Cerebellar nuclear complex (tissue), 1 donor: ENCODE measurements at places on chromosomes 3 and 15.

- DNase-seq = no peak
Observed at GRCh38 chr3:190973771-190974170, 111.3 kb upstream of the GMNC start.

DNA sequence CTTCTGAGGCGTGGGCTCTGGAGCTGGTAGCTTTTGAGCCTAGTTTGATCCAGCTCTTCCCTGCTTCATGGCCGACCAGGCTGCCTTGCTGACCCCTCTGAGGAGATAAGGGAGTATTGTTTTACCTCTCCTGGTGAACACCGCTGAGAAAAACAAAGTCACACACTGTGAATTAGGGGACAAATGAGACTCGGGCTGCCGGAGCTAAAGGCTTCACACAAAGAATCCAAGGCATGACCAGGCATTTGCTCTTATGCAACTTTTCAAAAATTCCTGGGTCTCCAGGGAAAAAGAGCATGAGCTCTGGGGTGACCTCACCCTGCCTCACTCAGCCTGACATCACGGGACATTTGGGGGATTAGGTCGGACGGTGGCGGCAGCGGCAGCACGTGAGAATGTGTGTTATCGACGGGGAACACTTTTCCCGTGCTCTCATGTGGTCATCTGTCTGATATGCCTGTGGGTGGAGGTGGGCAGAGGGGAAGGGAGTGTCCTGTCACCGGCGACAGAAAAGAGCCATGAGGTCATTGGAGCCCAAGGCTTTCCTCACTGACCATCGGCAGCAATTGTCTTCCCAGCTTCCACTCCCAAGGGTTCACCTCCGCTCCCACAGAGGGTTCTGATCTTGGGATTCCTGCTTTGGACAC is 61.0 kb downstream of the TMEM44 start:
- no peak for DNase-seq

DNA sequence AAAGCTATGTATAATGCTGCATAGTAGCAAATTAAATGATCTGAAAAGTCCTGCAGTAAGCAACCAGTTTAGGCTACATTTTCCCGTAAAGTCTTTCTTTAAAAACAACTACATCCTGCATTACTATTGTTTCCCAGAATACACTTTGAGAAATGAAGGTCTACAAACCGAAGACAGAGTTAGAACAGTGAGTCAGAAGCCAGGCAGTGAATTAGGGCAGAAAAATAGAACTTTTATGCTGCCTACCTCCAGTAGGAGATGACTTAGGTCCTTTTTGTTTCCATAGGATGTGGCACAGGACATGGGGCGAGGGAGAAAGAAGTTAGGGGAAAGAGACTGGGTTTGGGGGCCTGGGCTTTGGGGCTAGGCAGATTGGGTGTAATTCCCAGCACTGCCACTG is 127.3 kb downstream of the PPM1L start:
- no peak for DNase-seq

- DNase-seq = no peak
Observed at GRCh38 chr3:144843099-144843498, 871.5 kb downstream of the DIPK2A start.

GRCh38 chr3:112734736-112735350 is 93.9 kb upstream of the CCDC80 start:
- DNase-seq = no peak

DNA sequence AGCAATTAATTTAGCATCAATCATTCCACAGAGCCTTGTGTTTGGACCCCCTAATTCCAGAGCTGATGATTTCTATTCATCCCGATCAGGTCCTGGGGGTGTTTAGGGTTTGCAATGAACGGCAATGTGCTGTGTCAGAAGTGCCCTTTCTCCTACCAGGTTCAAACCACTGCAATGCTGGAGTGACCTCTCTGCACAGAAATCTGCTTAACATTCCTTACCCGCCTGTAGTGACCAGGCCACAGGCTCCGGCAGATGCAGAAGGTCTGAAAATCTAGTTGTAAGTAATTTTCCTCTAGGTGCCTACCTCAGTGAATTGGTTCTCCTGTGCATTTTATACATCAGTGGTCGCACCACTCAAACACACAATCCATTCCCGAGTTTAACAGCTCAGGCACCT is 725.3 kb upstream of the CFAP20DC start:
- no peak for DNase-seq

DNA sequence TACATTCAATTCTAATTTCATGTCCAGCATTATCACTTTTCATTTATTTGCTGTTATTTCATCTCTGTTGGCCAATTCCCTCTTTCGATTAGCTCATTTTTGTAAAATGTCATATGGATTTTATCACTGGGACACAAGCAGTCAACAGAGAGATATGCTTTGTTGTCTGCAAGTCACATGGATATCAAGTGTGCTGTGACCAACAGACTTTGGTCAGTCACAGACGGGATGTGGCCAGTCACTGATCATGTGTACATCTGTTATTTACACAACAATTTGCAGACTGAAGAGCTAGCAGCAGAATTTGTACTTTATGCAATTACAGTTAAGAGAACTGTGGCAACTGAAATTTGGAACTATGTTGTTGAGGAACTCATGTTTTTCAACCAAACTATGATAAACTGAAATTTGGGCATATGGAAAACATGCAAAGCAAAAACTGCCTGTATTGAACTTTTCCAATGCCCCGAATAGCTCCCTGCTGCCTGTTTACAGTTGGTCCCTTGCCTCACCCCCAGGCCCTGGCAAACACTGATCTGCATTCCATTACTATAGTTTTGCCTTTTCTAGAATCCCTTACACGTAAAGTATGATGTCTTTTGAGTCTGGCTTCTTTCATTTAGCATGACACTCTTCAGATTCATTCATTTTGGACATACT is 104.4 kb downstream of the RPL22L1 start:
- no peak for DNase-seq

DNA sequence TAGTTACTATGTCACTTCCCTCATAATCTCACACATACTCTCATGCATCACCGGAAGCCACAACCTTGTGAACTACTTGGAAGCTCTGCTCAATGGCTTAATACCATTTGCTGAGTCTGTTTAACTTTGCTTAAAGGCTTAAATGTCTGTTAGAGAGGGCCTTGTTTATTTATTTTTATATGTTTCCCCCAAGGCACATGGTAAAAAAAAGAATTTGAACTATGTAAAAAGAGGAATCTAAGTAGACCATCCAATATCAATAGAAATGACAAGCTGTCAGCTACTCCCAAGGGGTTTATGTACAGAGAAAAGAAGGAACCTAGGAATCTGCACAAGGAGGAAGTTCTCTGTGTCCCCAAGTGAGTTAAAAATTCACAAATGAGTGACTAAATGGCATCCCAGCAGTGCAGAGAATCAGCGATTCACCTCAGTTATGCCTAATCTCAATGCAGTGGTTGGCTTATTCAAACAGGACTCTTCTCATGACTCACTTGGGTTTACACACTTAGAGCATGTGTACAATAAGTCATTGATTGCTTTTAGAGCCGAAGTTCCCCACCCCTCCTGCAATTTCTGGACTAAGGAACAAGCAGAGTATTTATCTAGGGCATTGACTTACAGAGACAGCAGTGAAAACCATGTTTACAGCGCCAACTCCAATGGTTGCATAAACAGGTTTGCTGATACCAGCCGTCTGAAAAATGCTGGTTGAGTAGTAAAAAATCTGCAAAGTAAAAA is 24.4 kb downstream of the SLC2A2 start:
- DNase-seq = no peak

GRCh38 chr15:77167406-77167805 is 96.5 kb upstream of the TSPAN3 start:
- no peak for DNase-seq

- no peak for DNase-seq
Observed at GRCh38 chr3:66253790-66254620, 33.2 kb downstream of the SLC25A26 start.

DNA sequence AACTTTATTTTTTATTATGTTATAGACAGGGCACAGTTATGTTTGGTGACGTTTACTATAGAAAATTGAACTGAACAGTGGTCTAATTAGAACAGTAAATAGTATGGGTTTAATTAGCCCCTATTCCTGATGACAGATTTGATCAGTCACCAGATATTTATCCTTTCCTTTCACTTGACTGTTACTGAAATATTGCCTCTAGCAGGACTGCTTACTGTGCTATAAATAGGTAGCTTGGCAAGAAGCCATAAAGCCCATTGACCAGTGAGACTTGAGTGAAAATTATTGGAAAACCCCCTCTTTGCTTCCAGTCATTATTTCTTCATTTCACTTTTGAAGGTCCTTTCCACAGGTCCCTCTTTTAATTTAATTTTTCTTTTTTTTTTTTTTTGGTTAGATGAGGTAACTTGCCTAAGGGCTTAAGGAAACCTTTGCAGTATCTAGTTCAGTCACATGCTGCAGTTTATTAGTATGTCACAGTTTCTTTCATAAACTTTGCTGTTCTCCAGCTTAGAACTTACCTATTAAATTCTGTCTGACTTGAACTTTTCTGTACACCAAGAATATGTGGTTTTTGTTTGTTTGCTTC is 115.6 kb downstream of the ADAMTSL3 start:
- DNase-seq = no peak

DNA sequence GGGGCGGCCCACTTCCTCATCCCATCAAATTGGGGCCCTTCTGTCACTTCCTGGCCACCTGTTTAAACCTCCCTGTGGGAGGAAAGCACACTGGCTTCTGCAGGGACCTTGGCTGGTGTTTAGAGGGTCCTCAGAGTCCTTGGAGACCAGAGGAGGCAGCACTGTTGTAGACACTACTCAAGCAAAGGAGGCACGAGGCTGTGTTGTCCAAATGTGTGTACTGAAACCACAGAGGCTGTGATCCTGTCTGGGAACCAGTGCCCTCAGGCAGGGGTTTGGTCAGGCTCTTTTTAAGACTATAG is 12.4 kb upstream of the SEC13 start:
- no peak for DNase-seq

GRCh38 chr3:37984596-37984995 is 6.0 kb upstream of the VILL start:
- no peak for DNase-seq

DNA sequence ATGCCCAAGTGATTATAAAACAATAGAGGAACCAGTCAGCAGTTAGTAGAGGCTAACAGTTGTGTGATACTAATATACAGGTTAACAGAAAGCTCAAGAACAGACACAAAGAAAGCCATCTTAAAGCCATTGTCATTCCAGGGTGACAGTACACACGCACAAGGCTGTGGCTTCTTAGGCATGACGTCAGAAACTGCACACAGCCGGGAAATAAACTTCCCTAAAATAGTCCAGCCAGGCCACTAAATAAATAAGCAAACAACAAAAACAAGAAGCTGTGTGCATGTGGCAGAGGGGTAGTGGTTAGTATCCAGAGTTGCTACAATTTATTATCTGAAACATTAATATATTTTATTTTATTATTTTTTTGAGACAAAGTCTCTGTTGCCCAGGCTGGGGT is 49.8 kb downstream of the PPCDC start:
- DNase-seq = no peak

DNA sequence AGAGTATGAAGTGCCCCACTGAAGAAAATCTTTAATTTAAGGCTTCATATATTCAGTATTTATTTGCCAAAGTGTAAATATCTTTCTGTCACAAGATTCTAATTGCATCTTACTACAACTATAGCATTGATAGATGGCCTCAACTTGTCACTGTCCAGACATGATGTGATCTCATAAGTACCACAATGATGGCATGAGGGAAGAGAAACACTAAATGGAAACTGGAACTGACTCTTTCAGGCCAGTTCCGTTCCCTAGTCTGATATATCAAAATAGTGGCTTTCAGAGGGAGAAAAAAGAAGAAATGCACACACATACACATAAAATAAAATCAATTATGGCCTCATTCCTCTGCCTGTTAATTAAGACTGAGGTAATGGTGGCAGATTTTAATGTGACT is 615.7 kb downstream of the TBL1XR1 start:
- no peak for DNase-seq

- no peak for DNase-seq
Observed at GRCh38 chr3:87446849-87447387, 170.5 kb upstream of the POU1F1 start.

DNA sequence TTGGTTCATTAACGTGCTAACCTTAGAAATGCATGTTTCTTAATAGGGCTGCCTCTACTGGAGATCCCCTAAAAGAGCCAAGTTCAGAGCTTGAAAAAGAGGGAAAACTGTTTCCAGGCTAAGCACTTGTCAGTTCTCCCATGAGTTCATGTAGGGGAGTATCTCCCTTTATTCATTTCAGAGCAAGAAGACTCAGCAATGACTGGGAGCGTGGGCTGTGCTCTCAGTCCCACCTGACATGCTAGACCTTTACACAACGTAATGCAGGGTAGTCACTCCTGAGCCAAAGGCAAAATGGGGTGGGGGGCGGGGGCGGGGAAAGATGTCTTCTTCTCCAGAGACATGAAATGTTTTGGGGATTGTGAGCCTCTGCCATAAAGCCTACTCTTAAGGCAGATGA is 420.1 kb upstream of the MCTP2 start:
- no peak for DNase-seq

DNA sequence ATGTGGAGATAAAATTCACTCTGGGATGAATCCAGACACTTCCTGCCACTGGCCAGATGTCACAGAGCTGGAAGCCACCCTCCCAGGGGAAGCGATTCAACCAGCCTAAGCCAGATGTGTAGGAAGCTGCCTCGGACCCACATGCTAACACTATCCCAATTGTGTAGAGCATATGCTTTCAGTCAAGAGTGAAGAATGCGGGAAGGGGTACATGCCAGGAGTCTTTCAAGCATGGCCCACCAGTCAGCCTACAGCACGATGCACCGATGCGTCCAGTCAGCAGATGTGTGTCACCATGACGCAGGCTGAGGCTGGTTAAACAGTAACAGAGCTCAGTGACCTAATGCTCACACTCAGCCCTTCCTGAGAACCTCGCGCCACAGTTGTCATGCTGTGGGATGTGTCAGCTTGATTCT is 38.8 kb upstream of the BNC1 start:
- no peak for DNase-seq

DNA sequence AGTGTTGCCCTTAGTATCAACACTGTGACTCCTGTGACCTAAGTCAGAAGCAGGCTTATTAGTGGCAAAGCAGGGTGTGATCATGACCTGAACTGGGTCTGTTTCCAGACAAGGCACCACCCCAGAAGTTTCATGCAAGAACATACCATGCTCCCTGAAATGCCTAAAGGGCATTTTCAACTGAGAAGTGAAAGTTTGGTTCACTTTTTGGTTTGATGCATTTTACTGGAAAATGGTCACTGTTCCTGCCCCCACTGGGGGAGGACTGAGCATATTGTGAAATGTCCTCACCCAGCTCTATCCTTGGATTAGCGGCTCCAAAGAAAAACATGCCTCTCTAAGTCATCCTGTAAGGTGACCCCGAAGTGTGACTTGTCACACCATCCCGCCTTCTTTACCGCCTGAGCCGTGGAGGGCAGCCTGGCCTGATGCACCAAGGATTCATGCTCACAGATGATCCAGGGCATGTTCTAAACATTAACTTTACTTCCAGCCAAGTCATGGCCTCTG is 3.1 kb upstream of the FAM240A start:
- no peak for DNase-seq

DNA sequence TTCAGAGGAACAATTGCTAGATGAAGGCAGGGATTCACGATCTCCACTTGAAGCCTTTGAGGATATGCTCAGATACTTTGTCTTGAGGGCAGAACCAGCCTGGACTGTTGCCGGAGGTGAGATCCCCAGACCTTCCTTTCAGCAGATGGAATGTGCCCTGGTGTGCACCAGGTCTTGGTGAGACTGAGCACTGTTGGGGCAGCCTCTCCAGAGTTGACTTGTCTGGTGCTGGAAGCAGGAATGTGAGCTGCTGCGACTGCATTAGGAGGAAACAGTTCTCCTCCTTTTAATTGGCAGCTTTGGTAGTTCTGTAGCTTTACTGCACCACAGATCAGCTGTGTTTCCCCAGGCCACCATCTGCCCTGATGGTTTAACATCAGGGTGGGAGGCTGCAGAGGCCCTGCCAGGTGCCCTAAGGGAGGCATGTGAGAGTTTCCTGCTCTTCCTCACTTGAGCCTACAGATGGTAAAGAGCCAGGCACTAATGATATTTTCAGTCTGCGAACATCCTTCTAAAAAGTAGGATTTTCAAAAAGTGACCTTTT is 58.5 kb downstream of the CTDSPL start:
- no peak for DNase-seq
